ENCODE measurements at places on chromosomes 4 and X. TPM values are rescaled to one million over a fixed set of nuclear protein-coding genes. Genes with fewer than 3 reads are reported as not detected.
A peak's percentile ranks its signal among the peaks of the same experiment; 100 is the strongest.

The COL25A1 gene
- polyA plus RNA-seq: 1.2 TPM

GRCh38 chr4:125681240-125681639 lies 366.5 kb downstream of the FAT4 start:
- no peak for DNase-seq

- no peak for DNase-seq
Observed at GRCh38 chr4:141684785-141685184, 48.4 kb downstream of the IL15 start.

GRCh38 chrX:95907081-95907480 lies 777.6 kb upstream of the DIAPH2 start:
- DNase-seq: no peak

The RNF128 gene
- polyA plus RNA-seq: 1.3 TPM

GRCh38 chr4:152920768-152921167 lies 15.4 kb upstream of the FHDC1 start:
- no peak for DNase-seq

DNA sequence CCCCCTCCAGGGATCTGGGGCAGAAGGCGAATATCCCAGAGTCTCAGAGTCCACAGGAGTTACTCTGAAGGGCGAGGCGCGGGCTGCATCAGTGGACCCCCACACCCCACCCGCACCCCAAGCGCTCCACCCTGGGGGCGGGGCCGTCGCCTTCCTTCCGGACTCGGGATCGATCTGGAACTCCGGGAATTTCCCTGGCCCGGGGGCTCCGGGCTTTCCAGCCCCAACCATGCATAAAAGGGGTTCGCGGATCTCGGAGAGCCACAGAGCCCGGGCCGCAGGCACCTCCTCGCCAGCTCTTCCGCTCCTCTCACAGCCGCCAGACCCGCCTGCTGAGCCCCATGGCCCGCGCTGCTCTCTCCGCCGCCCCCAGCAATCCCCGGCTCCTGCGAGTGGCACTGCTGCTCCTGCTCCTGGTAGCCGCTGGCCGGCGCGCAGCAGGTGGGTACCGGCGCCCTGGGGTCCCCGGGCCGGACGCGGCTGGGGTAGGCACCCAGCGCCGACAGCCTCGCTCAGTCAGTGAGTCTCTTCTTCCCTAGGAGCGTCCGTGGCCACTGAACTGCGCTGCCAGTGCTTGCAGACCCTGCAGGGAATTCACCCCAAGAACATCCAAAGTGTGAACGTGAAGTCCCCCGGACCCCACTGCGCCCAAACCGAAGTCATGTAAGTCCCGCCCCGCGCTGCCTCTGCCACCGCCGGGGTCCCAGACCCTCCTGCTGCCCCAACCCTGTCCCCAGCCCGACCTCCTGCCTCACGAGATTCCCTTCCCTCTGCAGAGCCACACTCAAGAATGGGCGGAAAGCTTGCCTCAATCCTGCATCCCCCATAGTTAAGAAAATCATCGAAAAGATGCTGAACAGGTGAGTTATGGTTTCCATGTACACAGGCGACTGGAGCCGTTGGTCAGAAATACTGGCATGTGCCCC lies at the start of gene CXCL1:
CXCL1 (plus strand) TSS at position 264 of the 926 bp plus-strand sequence; CDS start at position 342, 78 bp downstream.
- DNase-seq: peak; percentile 50

The ALPK1 gene
- 22.8 TPM for polyA plus RNA-seq

DNA sequence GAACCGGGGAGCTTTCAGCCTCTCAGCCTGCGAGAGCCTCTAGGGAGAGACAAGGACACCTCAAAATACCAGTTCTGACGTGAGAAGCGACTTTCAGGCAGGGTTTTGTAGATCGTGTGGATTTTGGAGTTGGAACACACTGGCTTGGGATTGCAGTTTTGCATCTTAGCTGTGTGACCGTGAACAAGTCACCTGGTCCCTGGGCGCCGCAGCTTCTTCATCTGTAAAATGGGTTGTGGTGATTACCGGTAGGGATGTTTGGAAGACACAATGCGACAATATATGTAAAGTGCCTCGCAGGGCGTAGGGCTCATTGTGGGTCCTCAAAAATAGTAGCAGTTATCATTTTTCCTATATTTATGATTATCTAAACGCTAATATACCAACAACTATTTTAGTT lies 43.7 kb upstream of the STOX2 start:
- no peak for DNase-seq

GRCh38 chr4:139007640-139008039 lies 7.9 kb upstream of the NOCT start:
- DNase-seq: no peak

DNA sequence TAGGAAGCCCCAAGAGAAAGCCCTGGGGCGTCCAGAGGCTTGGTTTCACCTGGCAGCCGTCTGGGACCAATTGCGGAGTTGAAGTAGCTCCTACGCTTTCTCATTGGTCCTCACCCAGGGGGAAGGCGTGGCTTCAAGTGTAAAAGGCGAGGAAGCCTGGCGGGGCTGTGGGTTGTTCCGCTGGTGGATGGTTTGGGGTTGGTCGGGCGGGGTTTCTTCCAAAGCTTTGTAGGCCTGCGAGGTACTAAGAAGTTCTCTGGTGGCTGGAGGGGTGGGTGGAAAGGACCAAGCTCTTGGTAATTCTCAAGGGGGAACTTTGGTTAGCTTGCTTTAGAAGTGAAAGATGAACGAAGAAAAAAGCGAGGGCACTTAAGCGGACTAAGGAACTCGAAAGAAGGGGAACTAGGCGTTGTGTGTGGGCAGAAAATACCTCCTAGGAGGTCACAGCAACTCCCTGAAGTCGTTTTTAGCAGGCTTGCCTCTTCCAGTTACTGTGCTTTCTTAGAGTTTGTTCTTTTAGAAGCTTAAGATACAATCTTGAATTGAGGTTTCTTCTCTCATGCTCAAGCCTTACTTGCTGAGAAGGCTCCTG lies 36.6 kb downstream of the CCNG2 start:
- DNase-seq: peak; percentile 89

DNA sequence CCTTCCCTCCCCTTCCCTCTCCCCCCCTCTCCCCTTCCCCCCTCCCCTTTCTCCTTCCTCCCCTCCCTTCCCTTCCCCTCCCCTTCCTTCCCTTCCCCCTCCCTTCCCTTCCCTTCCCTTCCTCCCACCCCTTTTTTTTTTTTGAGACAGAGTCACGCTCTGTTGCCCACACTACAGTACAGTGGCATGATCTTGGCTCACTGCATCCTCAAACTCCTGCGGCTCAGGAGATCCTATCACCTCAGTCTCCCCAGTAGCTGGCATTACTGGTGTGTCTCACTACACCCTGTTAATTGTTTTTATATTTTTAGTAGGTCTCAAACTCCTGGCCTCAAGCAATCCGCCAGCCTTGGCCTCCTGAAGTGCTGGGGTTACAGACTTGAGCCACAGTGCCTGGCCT lies 66.6 kb downstream of the TBC1D9 start:
- no peak for DNase-seq

The PABPC5 gene
- polyA plus RNA-seq: 8.2 TPM

- no peak for DNase-seq
Observed at GRCh38 chr4:175929441-175929840, 117.4 kb upstream of the GPM6A start.

DNA sequence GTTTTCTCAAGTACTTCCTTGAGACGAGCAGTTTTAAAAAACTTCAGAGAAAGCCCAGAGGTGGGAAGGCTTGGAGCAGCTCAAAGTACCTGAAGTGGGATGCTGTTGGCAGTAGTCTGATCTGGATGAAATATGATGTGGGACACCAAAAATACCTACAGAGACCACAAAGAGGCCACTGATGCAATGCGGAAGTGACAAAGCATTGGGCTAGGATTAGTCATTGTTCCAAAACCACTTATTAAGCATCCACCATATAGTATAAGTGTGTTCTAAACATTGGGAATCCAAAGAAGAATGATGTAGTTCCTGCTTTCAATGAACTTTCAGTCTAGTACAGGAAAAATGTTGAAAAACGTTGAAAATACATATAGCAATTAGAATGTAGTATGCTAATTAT lies 386.1 kb upstream of the CNKSR2 start:
- no peak for DNase-seq

DNA sequence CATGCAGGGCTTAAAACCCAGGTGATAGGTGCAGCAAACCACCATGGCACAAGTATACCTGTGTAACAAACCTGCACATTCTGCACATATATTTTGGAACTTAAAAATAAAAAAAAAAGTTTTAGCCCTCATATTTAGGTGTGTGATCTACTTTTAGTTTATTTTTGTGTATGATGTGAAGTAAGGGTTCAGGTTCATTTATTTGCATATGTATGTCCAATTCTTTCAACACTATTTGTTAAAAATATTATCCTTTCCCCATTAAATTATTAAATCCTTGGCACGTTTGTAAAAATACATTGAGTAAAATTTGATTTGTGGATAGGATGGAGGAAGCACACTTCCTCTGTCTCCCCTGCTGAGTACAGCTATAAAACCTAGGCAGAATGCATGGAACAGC lies 12.9 kb downstream of the RAB39B start:
- DNase-seq: no peak

All from left lung (tissue), 14 donors.